ENCODE measurements at places on chromosomes 7 and 10.
A peak's percentile ranks its signal among the peaks of the same experiment; 100 is the strongest.

GRCh38 chr10:48784031-48784430 is 99.4 kb downstream of the WDFY4 start:
- DNase-seq, result no peak

GRCh38 chr10:44390585-44391072 is 5.7 kb upstream of the CXCL12 start:
- peak; percentile 64 for DNase-seq

GRCh38 chr10:3647074-3647473 is 137.9 kb downstream of the KLF6 start:
- no peak for DNase-seq

GRCh38 chr7:37068902-37069301 is 344.6 kb upstream of the AOAH start:
- DNase-seq, result no peak

- DNase-seq, result no peak
Measured at GRCh38 chr7:12814828-12815227, 127.4 kb downstream of the ARL4A start.

- DNase-seq, result no peak
Measured at GRCh38 chr7:45073786-45074527, 14.8 kb downstream of the NACAD start.

DNA sequence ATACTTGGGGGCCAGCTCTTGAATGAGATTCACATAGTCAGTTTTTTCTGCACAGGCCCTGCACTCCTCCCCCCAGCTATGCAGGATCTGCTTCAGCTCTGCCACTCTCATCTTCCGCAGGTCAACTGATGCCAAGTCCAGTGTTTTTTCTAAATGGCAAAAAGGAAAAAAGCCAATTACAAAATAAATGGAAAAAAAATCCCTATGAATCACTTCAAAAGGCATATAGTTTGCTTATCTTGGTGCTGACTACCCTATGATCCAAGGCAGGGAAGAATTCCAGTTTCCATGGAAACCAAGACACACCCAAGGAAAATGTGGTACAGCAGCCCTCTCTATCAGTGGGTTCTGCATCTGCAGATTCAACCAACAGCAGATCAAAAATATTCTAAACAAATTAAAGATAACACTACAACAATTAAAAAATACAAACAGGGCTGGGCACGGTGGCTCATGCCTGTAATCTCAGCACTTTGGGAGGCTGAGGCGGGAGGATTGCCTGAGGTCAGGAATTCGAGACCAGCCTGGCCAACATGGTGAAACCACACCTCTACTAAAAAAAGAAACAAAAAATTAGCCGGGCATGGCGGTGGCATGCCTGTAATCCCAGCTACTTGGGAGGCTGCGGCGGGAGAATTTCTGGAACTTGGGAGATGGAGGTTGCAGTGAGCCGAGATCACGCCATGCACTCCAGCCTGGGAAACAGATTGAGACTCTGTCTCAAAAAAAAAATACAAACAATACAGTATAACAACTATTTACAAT is 17.6 kb downstream of the CDNF start:
- DNase-seq, result no peak

Data from vagina (tissue), 2 donors.